GF-D8 (cell line): ENCODE measurements at places on chromosomes 13 and 19.
A peak's percentile ranks its signal among the peaks of the same experiment; 100 is the strongest.

DNA sequence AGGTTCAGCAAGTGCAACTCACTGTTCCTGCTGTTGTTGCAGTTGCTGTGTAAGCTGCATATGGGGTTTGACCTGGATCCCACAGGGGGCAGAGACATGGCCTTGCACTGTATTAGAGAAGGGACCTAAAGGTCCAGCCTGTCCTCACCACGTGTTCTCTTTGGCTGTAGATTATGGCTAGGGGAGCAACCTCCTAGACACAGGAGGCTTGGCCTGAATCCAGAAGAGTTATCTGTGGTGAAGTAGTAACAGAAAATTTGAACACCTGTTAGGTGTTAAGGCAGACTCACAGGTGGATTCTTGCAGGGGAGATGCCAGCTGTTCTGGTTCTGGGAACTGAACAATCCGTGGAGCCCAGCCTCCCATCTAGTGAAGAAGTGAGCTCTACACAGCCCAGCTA is 3.4 kb upstream of the CYP4F11 start:
- DNase-seq, result no peak

DNA sequence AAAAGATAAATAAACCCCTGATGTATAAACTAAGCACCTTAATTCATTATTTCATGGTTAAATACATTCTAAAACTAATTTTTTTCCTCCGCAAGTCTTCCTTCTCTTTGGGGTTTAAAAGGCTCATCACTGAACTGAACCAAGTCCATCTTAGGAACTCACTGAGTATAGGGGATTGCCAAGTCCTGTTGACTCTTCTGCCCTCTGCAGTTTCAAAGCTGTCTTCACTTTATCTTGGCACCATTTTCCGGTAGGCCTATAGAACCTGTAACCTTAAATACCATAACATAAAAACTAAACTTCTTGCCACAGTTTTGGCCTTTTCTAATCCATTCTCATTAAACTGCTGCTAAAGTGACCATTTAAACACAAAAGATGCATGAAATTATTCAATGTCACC is 66.5 kb upstream of the USPL1 start:
- DNase-seq, result peak; percentile 41

DNA sequence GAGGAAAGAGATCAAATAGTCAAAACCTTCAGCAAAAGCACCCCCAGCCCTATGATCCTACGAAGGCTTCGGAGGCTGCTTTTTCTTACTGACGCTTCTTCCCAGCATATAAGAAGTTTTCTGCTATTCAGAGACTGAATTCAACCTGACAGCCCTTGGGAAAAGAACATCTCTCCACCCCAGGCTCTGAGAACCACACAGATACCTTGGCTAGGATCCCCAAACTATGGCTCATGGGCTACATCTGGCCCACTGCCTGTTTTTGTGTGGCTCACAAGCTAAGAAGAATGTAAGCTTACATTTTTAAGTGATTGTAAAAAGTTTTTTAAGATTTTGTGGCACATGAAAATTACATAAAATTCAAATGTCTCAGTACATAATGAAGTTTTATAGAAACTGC is 3.0 kb downstream of the SLC15A1 start:
- no peak for DNase-seq

DNA sequence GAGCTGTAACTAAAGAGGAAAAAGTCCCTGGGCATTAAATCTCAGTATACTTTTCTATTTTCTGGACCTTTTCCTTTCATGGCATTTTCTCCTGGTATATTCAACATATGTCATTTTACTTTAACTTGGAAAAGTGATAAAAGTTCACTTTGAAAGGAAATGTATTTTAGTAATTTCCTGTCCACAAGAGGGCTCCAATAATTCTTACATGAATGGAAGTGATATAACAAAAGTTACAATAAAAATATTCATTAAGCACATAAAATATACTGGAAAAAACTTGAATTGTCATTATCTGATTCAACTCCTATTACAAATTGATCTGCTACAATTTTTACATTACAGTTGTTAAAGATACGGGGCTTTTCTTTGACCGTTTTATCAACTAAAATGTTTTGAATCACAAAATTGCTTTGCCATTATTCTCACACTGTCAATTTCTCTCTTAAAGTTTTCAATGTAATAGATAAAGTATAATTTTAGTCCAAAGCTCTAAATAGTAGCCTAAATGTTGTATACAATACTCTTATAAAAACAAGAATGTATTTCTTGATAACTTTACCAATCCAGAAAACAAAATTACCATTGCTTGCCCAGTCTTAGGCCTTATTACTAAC is 4.9 kb downstream of the UBL3 start:
- no peak for DNase-seq

GRCh38 chr13:112910016-112910415 is 59.0 kb upstream of the MCF2L start:
- DNase-seq, result no peak

DNA sequence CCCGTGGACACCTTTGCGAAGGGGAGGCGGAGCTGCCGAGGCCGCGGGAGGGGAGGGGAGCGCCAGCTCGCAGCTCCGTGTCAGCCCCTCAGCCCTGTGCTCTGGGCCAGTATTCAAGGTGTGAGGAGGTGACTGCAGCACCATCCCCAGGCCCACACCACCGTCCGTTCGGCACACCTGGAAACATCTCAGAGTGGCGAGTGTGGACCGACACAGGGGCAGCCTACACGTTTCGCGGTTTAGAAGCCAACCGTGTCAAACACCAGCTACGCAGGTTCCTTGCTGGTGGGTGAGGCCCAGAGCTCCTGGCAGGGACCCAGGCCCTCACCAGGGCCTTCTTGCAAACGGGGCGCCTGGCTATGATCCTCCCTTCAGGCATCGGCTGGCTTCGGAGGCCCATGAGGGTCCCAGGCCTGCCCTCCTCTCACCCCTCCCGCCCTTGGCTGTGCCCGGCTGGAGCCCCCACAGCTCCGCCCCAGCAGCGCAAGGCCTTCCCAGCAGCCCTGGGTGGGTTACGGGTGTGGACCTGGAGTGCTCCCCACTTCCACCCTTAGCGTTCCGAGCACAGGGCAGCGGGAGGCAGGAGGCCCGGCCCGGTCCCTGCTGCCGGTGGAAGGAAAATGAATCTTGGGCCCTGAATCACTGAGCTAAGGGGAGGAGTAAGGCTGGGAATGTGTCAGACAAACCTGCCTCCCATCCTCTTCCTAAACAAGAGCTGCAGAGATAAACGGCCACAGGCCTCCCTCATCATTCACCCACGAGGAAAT is 1.2 kb downstream of the C13orf46 start:
- no peak for DNase-seq

DNA sequence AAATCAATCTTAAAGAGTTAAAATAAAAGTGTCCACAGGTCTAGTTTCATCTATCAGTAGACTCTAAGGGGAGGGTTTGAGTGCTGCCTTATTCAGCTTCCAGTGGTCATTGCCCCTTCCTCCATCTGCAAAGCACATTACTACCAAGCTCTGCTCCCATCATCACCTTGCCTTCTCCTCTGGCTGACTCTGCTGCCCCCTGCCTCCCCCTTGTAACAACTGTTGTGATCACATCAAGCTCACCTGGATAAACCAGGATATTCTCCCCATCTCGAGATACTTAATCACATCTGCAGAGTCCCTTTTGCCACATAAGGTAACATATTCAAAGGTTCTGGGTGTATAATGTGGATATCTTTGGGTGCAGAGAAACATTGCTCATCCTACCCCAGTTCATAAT is 43.3 kb upstream of the GPC6 start:
- no peak for DNase-seq

DNA sequence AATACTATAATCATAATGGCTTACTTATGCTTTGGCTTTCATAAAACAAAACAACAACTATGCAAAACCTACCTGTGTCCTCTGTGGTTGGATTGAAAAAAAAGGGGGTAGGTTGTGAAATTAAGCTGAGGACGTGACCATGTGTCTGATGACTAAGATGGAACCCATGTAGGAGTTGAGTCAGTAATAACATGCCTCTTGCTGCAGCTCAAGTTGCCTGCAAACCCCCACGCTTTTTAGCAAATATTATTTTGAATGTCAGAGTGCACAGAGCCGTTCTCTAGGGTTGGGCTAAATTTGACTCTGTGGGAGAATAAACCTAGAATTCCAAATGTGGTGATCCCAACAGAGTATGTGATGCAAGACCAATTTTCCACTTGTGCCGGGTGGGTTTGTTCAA is 209.3 kb downstream of the KCNRG start:
- DNase-seq, result no peak

DNA sequence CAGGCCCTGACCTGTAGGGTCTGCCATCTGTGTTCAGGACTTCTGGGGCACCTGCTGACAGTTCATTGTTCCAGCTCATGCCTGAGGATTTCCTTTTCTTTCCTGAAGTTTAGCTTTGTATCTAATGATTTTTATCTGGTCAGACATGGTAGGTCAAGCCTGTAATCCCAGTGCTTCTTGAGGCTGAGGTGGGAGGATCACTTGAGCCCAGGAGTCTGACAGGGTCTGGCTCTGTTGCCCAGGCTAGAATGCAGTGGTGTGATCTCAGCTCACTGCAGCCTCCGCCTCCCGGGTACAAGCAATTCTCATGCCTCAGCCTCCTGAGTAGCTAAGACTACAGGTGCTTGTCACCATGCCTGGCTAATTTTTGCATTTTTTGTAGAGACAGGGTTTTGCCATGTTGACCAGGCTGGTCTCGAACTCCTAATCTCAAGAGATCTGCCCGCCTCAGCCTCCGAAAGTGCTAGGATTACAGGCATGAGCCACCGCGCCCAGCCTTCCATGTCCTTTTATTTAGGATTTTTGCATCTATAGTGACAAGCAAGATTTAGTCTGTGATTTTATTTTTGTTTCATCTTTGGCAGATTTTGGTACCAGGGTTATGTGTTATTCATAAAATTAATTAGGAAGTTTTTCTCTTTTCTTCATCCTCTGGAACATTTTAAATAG is 33.2 kb downstream of the CHST8 start:
- DNase-seq, result no peak

GRCh38 chr19:50602496-50602895 is 34.3 kb upstream of the LRRC4B start:
- no peak for DNase-seq

- peak; percentile 27 for DNase-seq
Measured at GRCh38 chr13:109743706-109744453, 42.5 kb downstream of the IRS2 start.
